Sigmoid colon (tissue), 7 donors: ENCODE measurements at places on chromosomes 6 and 20. TPM values are rescaled to one million over a fixed set of nuclear protein-coding genes. Genes with fewer than 3 reads are reported as not detected.

GRCh38 chr20:62593616-62594015 is 48.7 kb upstream of the SLCO4A1 start:
- peaks cover 9% of the 10 kb centered on the region for H3K4me1 ChIP-seq
- peaks cover 12% of the 10 kb centered on the region for H3K27me3 ChIP-seq
- DNase-seq = no peak
- H3K4me3 ChIP-seq = no peak overlapping the region
- H3K36me3 ChIP-seq = no peaks in the 10 kb centered on the region

- H3K4me1 ChIP-seq = no peaks in the 10 kb centered on the region
- no peak overlapping the region for H3K27ac ChIP-seq
- no peaks in the 10 kb centered on the region for H3K36me3 ChIP-seq
- H3K4me3 ChIP-seq = no peak overlapping the region
- DNase-seq = no peak
Observed at GRCh38 chr6:45447716-45448115, 70.0 kb upstream of the SUPT3H start.

DNA sequence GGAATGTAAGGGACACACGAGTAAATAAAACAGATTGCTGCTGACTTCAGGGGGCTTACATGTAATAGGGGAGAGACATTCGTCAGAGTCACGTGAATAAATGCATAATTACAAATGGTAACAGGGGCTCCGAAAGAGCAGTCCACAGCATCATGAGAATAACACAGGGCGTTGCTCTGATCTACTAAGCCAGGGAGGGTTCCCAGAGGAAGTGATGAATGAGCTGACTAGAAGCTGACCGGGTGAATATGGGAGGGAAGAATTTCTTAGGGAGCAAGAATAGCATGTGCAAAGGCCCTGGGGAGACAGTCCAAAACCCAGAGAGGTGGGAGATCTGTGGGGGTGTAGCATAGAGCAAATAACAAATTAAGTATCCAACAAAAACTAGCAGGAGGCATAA is 2.4 kb downstream of the BPI start:
- no peak overlapping the region for H3K27ac ChIP-seq
- DNase-seq = peak; percentile 10
- H3K36me3 ChIP-seq = no peaks in the 10 kb centered on the region
- no peaks in the 10 kb centered on the region for H3K4me1 ChIP-seq
- peaks cover 33% of the 10 kb centered on the region for H3K27me3 ChIP-seq

GRCh38 chr6:153108315-153108714 is 22.8 kb downstream of the RGS17 start:
- no peaks in the 10 kb centered on the region for H3K27me3 ChIP-seq
- no peak overlapping the region for H3K4me3 ChIP-seq
- H3K27ac ChIP-seq = no peak overlapping the region
- no peak for DNase-seq
- H3K36me3 ChIP-seq = no peaks in the 10 kb centered on the region

DNA sequence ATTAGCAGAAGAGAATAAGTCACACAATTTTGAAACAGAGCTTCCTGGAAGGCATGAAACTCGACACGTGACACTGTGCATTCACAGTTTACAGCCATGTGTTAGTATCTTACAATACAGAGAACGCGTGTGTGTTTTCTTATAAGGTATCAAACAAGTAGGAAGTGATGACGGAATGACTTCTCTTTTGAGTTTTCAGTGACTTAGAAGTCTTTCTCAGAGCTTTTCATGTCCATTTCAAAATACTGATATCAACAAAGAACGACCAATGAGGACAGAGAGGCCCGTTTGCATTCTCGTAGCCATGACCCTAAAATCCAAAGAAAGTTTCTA is 36.6 kb upstream of the DUSP22 start:
- no peaks in the 10 kb centered on the region for H3K27me3 ChIP-seq
- H3K4me3 ChIP-seq = no peak overlapping the region
- no peaks in the 10 kb centered on the region for H3K36me3 ChIP-seq
- H3K4me1 ChIP-seq = no peaks in the 10 kb centered on the region

DNA sequence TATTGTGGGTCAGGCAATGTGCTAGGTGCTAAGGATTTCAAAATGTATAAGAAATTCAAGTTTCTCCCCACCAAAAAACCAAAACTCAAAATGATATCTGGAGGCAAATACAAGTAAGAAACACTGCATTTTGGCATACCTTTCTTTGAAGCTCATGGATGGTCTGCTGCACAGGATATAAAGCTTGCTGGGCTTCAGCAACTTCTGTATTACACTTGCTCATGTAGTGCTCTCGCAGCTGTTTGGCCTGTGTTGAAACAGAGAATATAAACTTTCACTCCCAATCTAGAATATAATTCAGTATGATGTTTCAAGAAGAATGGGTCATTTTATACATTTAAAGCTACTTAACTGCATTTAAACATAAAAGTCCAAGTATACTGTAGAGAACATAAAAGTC is 39.6 kb downstream of the SHPRH start:
- H3K36me3 ChIP-seq = peaks cover 10% of the 10 kb centered on the region
- H3K27ac ChIP-seq = no peak overlapping the region
- no peaks in the 10 kb centered on the region for H3K4me1 ChIP-seq
- DNase-seq = no peak
- no peaks in the 10 kb centered on the region for H3K27me3 ChIP-seq

Gene AGER
- 7.9 TPM for total RNA-seq

Gene MUC22
- total RNA-seq = not detected

Gene ZBTB12
- 1.2 TPM for total RNA-seq

Gene DEFB132
- not detected for total RNA-seq
